ENCODE measurements at places on chromosomes 4 and X.

DNA sequence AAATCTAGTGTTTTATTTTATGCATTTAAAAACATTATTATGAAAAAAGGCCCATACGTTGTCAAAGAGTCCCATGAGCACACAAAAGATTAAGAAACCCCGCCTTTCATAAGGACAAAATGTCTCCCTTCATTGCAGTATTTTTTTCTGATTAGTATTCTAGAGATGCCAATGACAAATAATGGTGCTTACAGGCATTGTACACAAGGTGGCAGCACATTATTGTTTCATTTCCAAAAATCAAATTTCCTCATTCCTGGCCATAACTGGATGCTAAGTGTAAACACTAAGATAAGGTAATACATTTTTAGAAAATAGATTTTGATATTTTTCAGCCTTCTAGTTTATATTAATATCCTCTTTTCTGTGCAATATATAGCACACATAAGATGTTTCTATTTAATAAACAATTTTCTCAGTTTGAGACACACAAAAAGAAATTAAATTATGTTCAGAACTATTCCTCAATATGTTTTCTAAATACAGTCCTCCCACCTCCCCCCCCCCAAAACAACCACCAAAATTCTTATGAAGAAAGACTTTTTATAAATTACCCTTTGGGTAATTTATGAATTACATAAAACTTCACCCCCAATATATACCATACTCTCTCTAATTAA lies 47.7 kb downstream of the TIGD2 start:
- no peak for DNase-seq

DNA sequence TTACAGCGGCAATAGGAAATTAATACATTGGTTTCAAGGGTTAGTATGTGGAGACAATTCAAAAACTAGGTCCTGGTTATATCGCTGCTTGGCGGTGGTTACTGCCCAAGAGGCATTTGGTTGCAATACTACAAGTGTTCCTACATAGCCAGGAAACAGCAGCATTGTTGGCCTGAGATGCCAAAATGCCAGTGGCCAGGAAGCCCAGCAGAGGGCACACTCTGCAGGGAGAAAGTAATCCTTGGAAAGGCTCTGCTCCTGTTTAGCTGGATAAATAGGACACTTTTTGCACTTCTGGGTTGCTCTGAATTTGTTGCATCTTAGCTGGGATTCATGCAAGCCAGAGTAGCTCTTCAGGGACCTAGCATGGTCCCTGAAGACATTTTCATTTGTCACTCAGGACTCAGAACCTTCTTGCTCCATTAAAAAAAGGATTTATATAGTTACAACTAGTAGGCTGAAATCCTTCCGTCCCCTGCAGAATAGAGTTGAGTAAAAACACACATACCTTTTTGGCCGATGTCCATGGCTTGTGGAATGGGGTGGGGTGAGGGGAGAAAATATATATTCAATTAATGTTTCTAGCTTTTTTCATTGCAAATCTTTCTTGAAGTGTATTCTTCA lies 8.1 kb upstream of the GPR119 start:
- DNase-seq, result peak; percentile 12

- no peak for DNase-seq
Observed at GRCh38 chrX:155841232-155841631, 39.9 kb upstream of the VAMP7 start.

DNA sequence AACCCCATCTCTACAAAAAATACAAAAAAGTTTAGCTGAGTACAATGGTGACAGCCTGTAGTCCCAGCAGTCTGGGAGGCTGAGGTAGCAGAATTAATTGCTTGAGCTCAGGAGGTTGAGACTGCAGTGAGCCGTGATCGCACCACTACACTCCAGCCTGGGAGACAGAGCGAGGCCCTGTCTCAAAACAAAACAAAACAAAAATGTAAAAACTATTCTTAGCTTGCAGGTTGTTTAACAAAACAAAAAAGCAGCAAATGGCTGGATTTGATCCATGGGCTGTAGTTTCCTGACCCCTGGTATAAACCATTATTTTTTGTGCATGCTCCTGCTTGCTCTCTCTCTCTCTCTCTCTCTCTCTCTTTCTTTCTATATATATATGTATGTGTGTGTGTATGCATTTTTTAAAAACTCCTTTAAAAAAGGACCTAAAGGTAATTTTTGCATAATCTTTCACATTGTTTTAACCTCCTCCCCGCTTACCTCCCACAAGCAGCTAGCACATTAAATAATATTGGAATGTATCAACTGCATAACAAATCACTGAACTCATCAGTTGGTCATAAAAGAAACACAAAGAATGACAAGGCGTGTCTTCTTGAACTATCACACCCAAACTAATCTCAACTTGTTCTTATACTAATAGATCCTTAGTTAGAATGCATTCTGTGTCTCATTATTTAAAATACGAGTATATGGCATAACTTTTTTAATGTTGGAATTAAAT lies 4.8 kb downstream of the AREG start:
- no peak for DNase-seq

DNA sequence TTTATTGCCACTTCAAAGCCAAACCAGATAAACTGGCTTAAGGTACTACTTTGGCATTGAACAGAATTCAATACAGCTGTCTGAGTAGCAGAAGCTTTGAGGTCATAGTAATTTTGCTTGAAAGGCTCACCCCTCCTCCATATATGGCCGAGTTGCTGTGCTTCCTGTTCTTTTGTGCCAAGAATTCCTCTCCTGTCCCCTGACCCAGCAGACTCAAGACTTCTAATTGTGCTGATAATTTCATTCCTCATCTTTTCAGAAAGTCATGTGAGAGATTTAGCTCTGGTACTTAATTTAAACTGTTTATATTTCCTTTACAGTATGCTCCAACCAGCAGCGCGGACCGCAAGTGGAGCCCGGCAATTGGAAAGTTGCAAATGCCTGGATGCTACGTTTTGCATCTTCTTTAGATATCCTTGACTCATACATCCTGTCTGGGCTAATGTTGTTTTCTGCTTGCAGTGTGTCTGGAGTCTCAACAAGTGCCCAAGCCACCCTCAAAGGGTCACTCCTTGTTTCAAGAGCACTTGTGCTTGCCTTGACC lies 373.4 kb downstream of the PDGFC start:
- no peak for DNase-seq

DNA sequence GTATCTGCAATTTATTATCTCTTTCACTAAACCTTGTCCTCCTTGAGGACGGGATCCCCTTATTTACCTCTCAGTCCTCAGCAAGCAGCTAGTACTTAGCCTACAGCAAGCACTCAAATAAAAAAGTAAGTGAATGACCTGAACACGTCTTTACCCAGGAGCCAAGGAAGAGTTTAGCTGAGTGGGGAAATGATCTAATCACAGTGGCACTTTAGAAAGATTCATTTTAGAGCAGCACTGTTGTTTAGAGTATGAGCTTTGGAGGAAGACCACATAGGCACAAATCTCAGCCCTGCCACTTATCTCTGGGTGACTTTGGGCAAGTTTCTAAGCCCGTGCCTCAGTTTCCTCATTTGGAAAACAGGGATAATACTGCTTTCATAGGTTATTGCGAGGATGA lies 2.7 kb downstream of the FAM120C start:
- DNase-seq, result no peak

GRCh38 chr4:132180020-132180427 lies 969.1 kb upstream of the PCDH10 start:
- DNase-seq, result no peak

DNA sequence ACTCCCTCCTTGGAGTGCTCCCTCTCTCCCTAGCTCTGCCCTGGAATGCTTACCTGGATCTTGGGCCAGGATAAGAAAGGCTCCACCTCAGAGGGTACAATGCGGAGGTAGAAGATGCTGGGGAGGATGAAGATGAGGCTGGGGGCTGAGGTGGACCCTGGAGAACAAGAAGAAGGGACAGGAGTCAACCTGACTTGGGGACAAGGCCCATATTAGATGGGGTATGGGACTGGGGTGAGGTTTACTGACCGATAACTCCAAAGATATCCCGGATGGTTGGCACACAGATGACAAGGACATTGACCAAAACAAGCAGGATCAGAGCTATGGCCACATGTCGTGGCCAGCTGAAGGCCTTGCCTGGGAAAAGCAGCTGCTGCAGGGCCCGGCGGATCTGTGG lies 10.6 kb downstream of the SLC38A5 start:
- DNase-seq, result no peak

GRCh38 chr4:16588651-16589050 lies 309.8 kb downstream of the LDB2 start:
- DNase-seq, result no peak

DNA sequence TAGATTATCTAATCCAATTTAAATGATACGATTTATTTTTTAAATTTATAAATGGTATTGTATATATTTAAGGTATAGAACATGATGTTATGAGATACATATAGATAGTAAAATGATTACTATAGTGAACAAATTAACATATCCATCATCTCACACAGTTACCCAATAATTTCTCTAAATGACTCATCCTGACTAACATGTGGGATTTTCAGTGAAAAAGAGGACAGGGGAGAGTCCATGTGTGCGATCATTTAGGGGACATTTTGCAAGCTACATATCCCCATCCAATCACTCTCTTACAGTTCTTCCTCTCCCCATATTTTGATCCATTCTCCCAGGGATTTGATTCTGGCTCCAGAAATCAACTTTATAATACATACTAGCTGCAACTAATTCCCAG lies 88.2 kb downstream of the ABCB7 start:
- DNase-seq, result no peak

GRCh38 chrX:7233580-7234406 lies 85.8 kb upstream of the PUDP start:
- DNase-seq, result no peak

DNA sequence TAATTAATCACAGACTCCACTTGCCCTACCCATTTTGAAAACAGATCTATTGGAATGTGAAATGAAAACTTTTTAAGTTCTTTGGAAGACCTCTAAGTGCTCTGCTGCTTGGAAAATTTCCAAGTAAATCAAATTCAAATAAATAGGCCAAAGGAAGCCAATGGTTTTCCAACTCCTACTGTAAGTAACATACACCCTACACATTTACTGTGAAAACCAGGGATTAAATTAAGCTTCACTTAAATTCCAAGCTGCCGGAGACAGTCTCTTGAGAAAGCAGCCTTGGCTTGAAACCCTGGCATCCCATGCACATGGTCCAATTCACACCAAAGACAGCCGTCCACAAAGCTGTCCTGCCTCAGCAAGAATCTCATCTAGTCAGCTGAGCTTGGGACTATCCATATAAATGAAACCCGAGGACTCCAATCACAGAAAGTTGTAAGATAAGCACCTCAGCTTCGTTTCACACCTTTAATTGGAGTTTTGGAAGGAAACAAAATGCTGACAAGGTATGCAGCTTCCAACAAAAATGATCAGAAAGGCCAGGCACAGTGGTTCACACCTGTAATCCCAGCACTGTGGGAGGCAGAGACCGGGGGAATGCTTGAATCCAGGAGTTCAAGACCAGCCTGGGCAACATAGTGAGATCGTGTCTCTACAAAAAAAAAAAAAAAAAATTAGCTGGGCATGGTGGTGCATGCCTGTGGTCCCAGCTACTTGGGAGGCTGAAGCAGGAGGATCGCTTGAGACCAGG lies 88.6 kb downstream of the APBB2 start:
- no peak for DNase-seq

GRCh38 chr4:138953961-138954371 lies 61.6 kb upstream of the NOCT start:
- DNase-seq, result peak; percentile 25

- no peak for DNase-seq
Observed at GRCh38 chr4:15010038-15010585, 7.8 kb downstream of the CPEB2 start.

DNA sequence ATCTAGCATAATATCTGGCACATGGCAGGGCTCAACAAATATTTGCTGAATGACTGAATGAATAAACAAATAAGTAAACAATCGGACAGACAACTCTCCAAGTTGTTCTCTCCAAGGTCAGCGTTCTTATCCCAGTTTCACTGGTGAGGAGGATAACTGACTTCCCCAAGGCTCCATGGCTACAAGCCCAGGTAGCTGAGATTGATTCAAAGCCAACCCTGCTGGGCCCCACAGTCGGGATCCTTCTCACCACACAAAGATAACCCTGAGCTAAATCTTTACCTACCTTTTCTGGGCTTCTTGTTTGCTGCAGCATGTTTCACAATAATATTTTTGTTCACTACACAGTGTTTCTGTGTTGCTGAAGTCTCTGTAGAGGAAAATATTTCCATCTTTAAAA lies 54.9 kb downstream of the USP46 start:
- DNase-seq, result no peak

GRCh38 chr4:179664430-179665027 lies 2222.3 kb upstream of the AGA start:
- no peak for DNase-seq

DNA sequence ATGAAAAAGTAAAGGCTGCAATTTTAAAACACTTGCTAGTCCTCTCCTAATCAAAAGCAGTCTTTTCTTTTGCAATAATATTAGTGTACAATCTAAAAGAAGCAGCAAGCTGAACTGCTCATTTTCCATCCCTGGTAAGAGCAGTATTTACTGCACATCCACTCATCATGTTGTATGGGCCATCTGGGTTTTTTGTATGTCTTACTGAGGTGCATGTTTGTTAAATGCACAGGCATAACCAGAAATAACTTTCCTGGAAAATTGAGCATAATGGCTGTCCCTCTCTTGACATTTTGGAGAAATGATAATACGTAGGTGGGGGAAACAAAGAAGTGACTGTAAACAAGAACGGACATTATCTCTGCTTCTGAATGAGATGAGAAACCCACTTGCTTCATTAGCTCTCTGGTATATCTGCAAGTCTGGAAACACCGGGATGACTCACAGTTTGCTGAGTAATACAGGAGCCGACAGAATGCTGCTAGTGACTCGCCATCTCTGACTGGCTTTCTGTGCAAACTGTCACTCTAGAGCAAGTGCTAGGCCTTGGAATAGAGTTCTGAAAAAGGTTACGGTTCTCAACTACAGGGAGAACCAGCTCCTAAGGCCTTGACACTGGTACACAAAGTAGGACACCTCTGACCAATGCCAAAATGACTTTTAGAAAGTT lies 85.7 kb upstream of the MTM1 start:
- DNase-seq, result no peak

- no peak for DNase-seq
Observed at GRCh38 chr4:7714176-7714575, 225.5 kb downstream of the AFAP1 start.

DNA sequence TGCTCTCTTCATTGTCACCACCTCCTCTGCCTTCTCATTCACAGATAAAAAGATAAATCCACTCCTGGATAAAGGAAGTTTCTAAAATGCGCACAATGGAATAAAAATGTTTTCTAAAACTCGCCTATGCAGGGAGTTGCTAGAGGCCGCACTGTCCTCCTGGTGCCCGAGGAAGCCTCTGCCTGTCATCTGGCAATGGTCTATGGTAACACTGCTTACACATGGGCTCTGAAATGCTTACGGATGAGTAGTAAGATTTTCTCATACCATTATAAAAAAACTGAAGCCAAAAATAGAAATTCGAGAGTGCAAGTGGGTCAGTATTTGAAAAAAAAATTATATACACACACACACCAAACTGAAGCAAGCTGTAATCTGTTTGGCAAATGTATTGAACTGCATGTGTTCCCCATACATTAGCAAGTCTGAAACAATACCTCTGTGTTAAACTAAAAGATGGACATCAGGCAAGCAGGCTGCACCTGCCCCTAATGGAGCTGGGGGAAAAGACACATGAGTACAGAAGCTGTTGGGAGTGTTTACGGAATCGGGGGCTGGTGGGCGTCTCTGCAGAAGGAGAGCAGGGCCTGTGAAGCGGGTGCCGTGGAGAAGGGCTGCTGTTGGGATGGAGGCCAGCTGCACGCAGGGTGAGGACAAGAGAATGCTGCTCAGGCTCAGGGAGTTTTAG lies 103.3 kb upstream of the FAT1 start:
- no peak for DNase-seq

- peak; percentile 1 for DNase-seq
Observed at GRCh38 chrX:107849747-107850421, 24.2 kb downstream of the MID2 start.

- DNase-seq, result no peak
Observed at GRCh38 chr4:59348949-59349348, 1851.2 kb upstream of the ADGRL3 start.

Data from CD4-positive, alpha-beta T cell (primary cell).